ENCODE measurements at places on chromosomes 4 and X. TPM values are rescaled to one million over a fixed set of nuclear protein-coding genes. Genes with fewer than 3 reads are reported as not detected.

- no peak for DNase-seq
Observed at GRCh38 chr4:149549911-149550310, 265.7 kb downstream of the IQCM start.

GRCh38 chrX:67953658-67954057 lies 409.8 kb downstream of the AR start:
- DNase-seq = no peak

GRCh38 chr4:167826281-167826680 lies 266.1 kb upstream of the ANXA10 start:
- no peak for DNase-seq

GRCh38 chr4:148292686-148293085 lies 149.5 kb downstream of the NR3C2 start:
- DNase-seq = no peak

DNA sequence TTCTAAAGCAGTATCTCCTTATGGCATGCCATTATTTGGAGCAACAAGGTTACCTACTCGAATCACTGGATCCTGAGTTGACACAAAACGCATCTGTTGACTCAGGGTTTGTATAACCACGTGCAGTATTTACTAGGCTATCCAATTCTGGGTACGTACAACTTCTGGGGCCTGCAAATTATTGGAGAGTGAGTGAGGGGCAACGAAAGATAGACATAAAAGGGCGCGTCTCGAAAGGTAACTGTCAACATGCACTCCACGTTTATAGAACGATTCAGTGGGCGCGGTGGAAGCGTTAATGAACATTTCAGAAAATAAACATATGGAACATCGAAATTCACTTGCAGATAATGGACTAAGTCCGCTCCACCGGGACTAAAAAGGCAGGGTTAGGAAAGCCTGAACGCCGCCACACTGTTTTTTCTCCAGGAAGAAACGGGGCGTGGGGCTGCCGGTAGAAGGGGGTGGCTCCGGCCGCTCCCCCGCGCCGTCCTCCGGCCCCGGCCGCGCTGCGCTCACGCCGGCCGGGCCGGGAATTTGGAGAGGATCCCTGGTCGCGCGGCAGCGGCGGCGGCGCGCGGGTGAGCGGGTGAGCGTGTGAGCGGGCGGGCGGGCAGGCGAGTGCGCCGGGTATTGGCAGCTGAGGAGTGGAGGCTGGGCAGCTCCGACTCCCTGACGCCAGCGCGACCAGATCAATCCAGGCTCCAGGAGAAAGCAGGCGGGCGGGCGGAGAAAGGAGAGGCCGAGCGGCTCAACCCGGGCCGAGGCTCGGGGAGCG lies at the start of gene SMAD1:
Gene SMAD1, plus strand, starts transcription at position 690 of the 778 bp plus-strand sequence. CDS start 32,761 bp downstream, outside the sequence.
- peak; percentile 89 for DNase-seq

GRCh38 chr4:41538017-41538733 lies at the start of gene LIMCH1:
TSS of gene LIMCH1 (plus strand) at chr4:41538157. CDS start at chr4:41605996, 67,839 bp downstream.
- peak; percentile 67 for DNase-seq

DNA sequence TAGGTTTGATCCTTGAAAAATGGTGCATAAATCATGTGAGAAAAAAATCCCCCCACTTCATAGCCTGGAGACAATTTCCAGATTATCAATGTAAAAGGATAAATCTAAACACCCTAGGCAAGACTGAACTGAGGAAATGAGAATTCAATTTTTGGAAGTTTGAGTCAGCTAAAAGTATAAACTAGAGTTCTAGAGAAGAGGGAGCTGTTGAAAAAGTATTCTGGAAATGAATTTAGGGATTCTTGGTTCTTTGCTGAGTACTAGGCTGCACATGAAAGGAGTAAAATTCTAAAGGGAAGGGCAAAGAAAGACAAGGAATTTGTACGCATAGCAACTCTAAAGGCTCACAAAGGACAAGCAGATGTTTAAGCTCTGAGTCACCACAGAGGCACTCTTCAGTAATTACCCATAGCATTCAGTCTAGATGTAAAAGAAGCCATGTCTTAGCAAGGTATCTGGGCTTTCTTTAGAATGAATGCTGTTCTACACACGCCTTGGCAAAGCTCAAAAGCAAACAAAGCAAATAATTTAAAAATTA lies 896.5 kb downstream of the PDHA2 start:
- no peak for DNase-seq

GRCh38 chrX:101290957-101291603 lies at the start of gene TAF7L:
TSS of gene TAF7L (minus strand) at chrX:101291334. CDS start at chrX:101287543, 3,791 bp downstream.
- no peak for DNase-seq

GRCh38 chrX:39508300-39508692 lies 589.5 kb downstream of the BCOR start:
- no peak for DNase-seq

DNA sequence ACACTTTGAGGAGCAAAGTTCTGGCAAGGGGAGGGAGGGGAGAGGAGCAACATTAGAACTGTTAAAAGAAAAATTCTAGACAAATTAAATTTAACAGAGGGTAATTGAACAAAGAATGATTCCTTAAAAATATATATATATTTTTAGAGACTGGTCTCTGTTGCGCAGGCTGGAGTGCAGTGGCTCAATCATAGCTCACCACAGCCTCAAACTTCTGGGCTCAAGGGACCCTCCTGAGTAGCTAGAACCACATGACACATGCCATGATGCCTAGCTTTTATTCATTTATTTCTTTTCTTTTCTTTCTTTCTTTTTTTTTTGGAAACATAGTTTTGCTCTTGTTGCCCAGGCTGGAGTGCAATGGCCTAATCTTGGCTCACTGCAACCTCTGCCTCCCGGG lies 19.1 kb upstream of the SPINK2 start:
- no peak for DNase-seq

GRCh38 chr4:48565362-48566033 lies 75.4 kb downstream of the ZAR1 start:
- DNase-seq = no peak

GRCh38 chr4:2924286-2924685 lies 38.9 kb downstream of the NOP14 start:
- no peak for DNase-seq

- no peak for DNase-seq
Observed at GRCh38 chrX:34961662-34962061, 19.1 kb downstream of the FAM47B start.

GRCh38 chr4:25540734-25541133 lies 114.9 kb upstream of the SLC34A2 start:
- DNase-seq = no peak

- no peak for DNase-seq
Observed at GRCh38 chrX:70289168-70289792, 447 bp downstream of the PDZD11 start.

- no peak for DNase-seq
Observed at GRCh38 chrX:85995641-85996040, 51.7 kb downstream of the CHM start.

DNA sequence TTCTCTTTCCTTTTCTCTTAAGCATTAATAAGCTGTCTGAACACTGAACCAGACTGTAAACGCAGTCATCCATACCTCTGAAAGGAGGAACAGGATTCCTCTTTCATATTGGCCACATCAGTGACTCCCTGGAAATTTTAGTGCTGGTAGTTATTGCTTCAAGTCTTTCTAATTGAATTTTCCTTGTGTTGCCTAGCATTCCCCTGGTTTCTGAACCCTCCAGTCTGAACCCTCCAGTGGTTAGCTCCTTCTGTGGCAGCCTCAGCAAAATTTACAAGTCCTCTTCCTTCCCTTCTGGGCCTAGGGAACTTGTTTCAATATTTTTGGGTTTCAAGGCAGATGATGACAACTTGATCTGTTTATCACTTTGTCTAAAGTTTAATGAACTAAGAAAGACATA lies 7.9 kb downstream of the SPARCL1 start:
- no peak for DNase-seq

ARSJ gene
- 5.3 TPM for total RNA-seq

SPANXN3 gene
- total RNA-seq = not detected
